ENCODE measurements at places on chromosomes 13 and 19. TPM values are rescaled to one million over a fixed set of nuclear protein-coding genes. Genes with fewer than 3 reads are reported as not detected.

- DNase-seq: peak; percentile 23
These were observed 354.1 kb downstream of the RFC3 start for GRCh38 chr13:34172048-34172447.

- DNase-seq: no peak
These were observed 1043.2 kb downstream of the EFNB2 start for GRCh38 chr13:105492216-105492615.

- no peak for DNase-seq
These were observed 113.7 kb downstream of the DNAJC15 start for GRCh38 chr13:43136920-43137575.

GRCh38 chr13:21320642-21321034 lies 138.5 kb downstream of the ZDHHC20 start:
- no peak for DNase-seq

DNA sequence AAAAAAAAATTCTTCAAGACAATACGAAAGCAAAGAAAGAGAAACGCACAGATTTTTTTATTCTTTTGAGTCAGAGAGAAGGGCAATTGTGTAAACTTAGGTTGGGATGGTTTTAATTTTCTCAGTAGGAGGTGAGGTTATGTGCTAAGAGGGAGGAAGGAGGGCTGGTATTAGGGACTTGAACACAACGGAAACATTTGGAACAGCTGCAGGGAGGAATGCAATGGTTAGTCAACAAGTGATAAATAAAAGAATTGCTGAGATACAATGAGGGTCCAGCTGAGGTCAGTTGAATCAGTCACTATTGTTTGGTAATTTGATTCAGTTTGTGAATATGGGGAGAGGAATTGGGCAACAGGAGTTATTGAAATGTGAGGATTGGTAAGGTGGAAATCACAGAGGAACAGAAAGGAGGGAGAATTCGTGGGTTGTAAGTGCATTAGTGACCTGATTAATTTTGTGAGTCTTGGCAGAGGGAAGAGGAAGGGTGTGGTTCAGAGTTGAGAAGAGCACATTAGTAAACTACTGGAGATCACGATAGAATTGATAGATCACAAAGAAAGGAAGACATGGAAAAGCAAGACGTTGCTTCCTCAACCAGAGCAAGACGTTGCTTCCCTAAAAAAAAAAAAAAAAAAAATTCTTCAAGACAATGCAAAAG lies 499.5 kb upstream of the SPRY2 start:
- peak; percentile 94 for DNase-seq

DNA sequence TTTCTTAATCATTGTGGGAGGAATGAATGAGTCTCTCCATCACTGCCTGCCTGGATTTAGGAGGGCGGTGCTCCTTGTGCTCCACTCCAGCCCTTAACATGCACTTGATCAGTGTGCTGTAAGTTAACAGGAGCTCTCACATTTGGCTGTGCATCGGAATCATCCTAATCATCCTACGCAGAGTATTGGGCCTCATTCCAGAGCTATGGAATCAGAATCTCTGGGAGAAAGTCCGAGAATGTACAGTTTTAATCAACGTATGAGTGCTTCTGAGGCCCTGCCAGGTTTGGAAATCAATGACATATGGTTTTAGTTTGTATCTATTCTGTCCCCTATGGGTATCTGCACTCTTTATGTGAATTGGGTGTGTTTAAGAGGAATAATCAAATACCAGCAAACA lies 34.9 kb upstream of the DCLK1 start:
- DNase-seq: no peak

- DNase-seq: no peak
These were observed 9.9 kb downstream of the SYT3 start for GRCh38 chr19:50629801-50630200.

DNA sequence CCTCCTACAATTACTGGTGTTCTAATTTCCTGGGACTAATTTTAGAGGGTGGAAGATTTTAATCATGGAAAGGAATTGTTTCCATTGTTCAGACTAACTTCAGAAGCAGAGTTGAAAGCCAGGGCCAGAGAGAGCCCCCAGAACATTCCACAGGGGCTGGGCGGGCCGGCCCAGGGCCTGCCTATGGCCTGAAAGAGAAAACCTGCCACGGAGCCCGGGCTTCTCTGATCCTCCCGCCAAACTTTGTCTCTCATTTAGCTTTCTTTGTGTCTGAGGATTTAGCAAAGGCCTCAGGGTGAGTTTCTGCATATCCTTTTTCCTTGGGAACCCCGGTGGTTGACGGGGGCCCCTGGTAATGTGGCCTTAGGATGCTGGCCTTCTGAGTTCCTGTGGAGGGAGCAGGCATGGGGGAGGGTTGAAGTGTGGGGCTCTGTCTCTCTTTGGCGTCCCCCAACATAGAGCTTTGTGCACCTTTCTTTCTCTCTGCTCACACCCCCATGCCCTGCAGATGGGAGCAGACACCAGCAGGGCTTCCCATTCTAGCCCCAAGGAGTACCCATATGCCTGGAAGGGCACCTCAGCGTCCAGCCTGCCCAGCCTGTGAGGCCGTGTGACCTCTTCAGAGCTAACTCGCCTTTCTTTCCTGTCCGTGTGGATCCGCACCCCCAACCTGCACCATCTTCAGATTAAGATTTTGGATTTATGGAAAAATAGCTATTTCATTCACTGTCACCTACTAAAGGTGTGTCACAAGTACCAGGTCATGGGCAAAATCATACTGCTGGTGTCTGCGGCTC lies 539.5 kb downstream of the FGF9 start:
- DNase-seq: no peak

- DNase-seq: no peak
These were observed 94.6 kb downstream of the CRYL1 start for GRCh38 chr13:20431080-20431479.

DNA sequence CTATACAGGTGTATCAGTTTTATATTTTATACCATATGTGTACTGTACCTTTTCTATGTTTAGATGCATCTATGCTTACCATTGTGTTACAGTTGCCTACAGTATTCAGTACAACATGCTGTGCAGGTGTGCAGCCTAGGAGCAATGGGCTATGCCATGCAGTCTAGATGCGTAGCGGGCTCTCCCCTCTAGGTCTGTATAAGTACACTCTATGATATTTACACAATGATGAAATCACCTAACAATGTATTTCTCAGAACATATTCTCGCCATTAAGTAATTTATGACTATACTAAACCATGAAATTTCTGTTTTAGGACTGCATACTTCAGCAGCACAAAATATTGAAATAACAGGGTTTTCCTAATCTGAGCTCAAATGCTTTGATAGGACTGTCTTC lies 179.6 kb downstream of the RFC3 start:
- DNase-seq: no peak

DNA sequence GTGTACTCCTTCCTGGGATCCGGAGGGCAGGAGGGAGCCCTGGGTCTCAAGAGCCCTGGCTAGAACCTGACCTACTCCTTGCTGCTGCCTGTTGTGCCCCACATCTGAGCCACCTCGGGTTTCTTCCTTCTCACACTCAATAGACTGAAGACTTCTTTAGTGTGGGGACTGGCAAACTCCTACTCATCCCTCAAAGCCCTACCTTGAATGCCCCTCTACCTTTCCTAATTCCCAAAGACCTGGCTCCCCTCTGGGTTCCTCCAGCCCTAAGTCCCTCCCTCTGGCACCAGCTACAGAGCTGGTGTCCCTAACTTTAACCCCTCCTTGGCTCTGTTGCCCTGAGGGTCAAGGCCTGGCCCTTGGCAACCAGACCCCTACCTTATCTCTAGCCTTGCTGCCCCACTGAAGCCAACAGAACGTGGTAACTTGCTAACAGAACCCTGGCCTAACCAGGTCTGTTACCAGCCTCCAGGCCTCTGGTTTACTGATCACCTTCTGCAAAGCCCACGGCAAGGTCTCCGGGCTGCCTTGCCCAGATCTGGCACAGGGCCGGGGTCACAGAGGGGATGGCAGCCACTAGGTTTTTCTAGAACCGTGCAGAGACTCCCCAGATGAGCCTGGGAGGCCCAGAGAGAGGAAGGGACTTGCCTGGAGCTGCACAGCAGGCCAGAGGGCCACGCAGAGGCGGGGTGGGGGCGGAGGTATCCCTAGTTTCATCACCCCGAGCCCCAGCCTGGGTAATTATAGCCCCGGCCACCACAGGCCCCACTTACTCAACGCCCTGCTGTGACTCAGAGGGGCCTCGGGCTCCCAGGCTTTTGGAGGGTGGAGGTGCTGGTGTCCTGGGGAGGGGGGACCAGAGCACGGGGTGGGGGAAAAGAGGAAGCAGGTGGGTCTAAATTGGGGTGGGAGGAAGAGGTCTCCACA lies 15.3 kb downstream of the ZBTB7A start:
- peak; percentile 43 for DNase-seq

- DNase-seq: no peak
These were observed 653.7 kb downstream of the DACH1 start for GRCh38 chr13:71213252-71213821.

- DNase-seq: no peak
These were observed 4.4 kb downstream of the MED26 start for GRCh38 chr19:16623576-16623975.

DNA sequence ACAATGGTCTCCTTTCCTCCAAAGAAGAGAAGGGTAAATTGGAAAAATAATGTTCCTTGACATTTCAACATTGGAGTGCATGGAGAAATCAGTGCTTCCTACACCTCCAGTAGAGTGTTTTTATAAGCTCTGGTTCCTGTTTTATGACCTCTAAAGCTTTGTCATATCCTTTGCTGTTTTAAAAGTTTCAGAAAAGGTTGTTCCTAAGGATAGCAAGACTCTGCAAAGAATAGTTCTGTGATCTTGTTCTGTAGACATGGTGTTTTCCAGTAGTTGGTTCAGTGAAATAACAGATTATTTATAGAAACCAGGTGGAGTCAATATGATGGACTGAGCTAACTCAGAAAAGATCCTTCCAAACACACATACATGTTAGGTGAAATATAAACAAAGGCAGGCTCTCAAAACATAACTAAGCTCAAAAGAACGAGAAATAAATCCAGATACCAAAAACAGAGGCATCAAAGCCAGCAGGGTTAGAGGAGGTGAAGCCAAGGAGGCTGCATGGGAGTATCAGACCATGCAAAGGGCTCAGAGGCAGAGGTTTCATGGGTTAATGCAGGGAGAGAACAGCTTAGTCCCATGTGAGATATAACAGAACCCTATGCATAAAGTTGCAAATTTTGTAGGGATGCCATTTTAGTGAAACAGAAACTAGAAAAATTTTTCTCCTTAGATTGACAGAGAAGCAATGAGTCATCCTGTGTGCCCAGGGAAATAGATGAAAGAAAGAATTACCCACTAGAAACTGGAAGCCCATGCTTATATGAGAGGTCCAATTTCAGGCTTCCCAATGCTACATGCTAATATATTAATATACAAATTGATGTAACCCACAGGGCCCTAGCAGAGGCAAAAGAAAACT lies 44.3 kb downstream of the SHISA2 start:
- no peak for DNase-seq

KLK2 gene
- total RNA-seq: not detected

ZNF208 gene
- total RNA-seq: 0.09 TPM

PODNL1 gene
- 1.6 TPM for total RNA-seq

ZNF560 gene
- total RNA-seq: 0.16 TPM

KLK3 gene
- not detected for total RNA-seq

AZU1 gene
- not detected for total RNA-seq

CAPNS1 gene
- 398 TPM for total RNA-seq

UQCR11 gene
- 37.6 TPM for total RNA-seq

C1QTNF9B gene
- not detected for total RNA-seq

CAPN12 gene
- not detected for total RNA-seq

ANGPTL4 gene
- total RNA-seq: 4.4 TPM
